Effector memory CD8-positive, alpha-beta T cell (primary cell): ENCODE measurements at places on chromosomes 12 and 14.

GRCh38 chr12:121448771-121449315 lies 48.9 kb downstream of the RNF34 start:
- no peak for DNase-seq

DNA sequence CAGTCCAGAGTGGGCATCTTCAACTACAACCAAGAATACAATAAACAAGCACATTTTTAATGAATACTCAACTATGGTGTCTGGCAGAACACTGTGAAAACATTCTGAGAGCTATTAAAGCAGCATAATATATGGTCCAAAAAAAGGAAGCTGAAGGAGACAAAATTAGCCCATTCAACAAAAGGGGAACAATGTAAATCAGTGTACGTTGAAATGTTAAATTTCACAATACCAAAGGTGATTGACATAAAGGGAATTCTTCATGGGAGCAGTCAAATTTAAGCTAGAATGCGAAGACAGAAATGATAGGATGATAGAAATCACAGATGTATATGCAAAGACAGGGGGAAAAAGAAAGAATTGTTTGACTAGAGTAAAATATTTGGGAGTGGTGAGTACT lies 41.3 kb upstream of the SYCP3 start:
- no peak for DNase-seq

- no peak for DNase-seq
Measured at GRCh38 chr12:127536833-127537428, 730.0 kb upstream of the TMEM132C start.

DNA sequence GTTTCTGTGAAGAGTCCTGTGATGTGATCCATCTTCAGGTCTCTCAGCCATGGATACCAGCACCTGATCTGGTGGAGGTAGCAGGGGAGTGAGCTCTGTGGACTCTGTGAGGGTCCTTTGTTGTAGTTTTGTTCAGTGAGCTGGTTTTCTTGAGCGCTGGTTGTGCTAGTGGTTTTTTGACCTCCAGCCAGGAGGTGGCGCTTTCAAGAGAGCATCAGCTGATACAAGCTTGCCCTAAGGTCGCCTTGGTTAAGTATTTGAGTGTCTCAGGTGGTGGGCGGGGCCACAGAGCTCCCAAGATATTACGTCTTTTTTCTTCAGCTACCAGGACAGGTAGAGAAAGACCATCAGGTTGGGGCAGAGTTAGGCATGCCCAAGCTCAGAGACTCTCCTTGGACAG lies 139.7 kb downstream of the TTLL5 start:
- DNase-seq = no peak

DNA sequence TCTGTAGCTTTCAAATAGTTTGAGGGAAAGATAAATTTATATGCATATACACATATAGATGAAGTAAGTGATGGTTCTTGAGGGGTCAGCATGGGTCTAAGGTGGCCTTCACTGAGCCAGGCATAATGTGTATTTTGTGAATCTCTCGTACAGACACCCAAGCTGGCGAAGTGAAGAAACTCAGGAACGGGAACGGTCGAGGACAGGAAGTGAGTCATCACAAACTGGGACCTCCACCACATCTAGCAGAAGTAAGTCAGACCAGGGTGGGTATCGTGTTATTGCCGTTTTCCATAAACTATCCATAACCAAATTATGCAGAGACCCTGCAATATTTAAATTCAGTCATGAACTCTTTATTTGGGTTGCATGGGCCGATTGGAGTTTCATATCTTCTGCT lies 15.4 kb upstream of the TNS2 start:
- DNase-seq = no peak

DNA sequence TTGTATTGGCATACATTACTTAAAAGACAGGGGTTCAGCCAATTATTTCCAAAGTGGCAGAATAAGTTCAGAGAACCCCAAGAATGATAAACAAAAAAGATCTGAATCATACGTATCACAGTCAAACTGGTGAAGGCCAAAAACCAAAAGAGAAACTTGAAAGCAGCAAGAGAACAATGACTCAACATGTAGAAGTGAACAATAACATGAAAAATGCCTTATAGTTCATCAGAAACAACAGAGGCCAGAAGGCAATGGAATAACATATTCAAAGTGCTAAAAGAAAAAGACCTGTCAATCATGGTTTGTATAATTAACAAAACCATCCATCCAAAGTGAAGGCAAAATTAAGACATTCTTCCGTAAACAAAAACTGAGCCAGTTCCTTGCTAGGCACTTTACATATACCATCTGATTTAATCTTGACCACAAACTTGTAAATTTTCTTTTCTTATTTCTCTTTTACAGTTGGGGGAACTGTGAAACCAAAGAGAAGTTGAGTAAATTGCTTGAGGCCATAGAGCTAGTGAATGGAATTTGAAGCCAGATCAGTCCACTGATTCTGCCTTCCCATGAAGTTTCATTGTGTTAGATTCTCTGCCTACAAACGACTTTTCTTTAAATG lies 232.1 kb upstream of the SEL1L start:
- DNase-seq = no peak

DNA sequence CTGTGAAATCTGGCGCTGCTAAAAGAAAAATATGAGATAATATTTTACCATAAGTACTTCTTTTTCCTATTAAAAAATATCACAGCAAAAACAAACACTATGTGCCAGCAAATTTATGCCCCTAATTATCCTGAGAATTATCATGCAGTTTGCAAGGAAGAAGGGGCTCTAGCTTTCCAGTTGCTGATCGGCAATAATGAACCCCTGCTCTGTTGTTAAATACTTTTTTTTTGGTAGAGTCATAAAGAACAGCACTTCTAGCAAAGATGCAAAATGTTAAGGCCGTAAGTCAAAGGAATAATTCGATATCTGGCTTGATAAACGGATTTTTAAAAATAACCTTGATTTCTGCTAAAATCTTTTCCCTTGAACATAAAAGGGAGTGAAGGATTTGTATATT lies 108.9 kb downstream of the PDE3A start:
- DNase-seq = no peak

GRCh38 chr14:59882957-59883356 lies 12.4 kb upstream of the RTN1 start:
- no peak for DNase-seq

DNA sequence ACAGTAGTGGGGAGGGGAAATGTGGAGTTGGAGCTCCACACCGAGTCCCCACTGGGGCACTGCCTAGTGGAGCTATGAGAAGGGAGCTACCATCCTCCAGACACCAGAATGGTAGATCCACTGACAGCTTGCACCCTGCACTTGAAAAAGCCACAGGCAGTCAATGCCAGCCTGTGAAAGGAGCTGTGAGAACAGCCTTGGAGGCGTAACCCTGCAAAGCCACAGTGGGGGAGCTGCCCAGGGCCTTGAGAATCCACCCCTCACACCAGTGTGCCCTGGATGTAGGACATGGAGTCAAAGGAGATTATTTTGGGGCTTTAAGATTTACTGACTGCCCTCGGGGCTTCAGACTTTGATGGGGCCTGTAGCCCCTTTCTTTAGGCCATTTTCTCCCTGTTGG lies 12.5 kb downstream of the CTSG start:
- DNase-seq = no peak

DNA sequence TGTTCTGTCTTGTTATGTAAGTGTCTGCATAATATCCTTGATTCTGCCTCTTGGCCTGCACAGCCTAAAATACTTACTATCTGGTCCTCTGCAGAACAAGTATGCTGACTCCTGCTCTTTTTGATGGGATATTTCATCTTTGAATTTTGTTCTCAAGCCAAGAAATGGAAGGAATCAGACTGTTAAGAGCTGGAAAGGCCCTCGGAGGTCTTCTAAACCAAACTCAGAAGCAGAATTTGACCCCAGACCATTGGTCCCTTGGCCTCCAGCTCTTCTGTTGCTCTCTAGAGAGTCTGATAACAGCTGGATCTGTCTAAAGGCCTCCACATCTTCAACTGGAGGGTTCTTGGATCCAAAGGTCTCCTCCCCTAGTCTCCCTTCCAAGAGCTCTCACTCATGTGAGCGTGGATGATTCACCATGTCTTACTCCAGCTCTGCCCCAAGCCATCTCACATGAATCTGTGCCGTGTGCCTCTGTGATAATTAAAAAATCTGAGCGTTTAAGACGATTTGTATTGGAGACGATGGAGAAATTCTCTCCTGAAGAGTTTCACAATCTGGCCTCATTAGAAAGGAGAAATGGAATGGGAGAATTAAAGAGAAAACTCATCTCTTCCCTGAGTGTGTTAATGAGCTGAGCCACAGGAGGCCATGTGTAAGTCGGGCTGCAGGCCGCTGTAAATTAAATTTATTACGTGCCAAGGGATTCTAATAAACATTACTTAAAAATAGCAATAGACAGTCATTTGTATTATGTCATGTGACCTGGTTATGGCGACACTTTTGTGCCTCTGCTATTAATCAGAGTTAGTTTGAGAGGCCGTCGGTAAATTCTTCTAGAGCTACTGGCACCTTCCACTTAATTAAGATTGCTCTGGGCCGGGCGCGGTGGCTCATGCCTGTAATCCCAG lies 15.4 kb upstream of the PRIMA1 start:
- no peak for DNase-seq

DNA sequence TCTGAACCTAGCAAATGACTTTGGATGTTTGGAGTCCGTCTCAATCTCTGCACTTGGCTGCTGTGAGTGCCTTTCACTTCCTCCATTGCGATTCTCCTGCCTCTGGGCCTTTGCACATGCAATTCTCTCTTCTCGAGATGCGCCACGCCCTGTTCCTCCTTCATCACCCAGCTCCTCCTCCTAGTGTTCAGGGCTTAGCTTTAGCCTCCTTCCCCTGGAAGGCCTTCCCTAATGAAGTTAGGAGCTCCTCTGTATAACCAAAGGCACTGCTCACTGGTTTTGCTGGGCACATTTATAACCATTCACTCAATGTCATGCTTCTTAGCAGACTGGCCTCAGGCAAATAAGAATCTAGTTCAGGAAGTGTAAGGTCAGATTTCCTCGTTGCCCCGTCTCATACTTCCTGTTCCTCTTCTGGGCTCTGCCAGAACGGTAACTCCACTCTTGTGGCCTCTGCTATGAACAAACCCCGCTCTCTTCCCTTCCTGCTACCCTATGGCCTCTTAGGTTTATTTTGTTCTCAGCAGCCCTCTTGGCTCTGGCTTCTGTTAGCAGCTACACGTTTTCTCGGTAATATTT lies 171.4 kb downstream of the CRADD start:
- DNase-seq = no peak

- DNase-seq = no peak
Measured at GRCh38 chr12:93315907-93316622, 61.7 kb upstream of the NUDT4 start.

GRCh38 chr12:124849382-124849781 lies 14.3 kb downstream of the SCARB1 start:
- DNase-seq = no peak

GRCh38 chr12:25269701-25270100 lies 19.0 kb upstream of the KRAS start:
- no peak for DNase-seq

DNA sequence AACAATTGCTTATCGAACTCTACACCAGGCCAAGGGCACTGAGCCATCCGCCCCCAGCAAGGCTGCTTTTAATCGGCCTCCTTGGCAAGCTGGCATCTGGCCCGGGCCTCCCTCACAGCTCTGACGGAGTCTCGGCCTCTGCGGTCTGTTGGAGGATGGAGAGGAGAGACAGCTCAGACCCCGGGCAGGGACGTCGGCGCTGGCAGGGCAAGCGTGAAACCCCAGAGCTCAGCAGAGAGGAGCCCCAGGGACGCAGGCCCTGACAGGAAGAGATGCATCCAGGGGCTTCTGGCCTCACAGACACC lies 17.5 kb downstream of the CAMKK2 start:
- no peak for DNase-seq
